ENCODE measurements at places on chromosomes 2 and 18.

DNA sequence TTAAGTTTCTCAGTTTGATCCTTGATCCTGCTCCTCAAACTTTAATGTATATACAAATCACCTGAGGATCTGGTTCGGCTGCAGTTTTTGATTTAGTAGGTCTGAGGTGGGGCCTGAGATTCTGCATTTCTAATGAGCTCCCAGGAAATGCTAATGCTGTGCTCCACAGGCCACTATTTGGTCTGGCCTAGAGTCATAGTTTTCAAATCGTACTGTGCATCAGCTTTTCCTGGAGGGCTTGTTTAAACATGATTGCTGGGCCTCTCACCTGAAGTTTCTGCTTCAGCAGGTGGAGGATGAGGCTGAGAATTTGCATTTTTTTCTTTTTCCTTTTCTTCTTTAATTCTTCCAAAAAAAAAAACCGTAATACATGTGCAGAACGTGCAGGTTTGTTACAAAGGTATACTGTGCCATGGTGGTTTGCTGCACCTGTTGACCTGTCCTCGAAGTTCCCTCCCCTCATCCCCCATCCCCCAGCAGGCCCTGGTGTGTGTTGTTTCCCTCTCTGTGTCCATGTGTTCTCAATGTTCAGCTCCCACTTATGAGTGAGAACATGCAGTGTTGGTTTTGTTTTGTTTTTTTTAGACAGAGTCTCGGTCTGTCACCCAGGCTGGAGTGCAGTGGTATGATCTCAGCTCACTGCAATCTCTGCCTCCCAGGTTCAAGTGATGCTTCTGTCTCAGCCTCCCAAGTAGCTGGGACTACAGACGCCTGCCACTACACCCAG lies 42.2 kb upstream of the CD28 start:
- no peak for DNase-seq

DNA sequence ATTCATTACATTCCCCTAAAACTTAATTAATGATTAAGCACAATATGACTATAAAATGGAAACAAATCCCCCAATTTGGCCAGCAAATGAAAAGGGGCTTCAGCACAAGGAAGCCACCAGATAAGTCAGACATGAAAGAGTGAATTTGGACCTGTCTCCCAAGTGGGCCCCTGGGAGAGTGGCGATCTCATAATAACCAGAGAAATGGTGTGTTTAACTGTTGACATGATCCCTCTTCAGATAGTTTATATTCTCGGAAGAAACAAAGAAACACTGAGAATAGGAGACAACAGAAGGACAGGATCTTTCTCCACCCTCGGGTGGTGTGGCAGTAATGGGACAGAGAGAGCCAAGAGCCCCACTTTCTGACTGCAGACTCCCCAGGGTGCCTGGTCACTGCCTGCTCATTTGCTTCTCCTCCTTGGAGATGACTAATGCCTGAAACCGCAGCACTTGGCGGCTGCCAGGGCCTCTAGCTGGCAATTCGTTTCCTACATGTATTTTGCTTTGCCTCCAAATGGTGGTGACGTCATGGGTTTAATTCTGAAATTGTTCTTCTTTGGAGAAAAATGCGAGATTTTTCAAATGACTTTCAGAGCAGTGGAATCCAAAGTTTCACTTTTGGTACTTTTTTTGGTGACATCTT lies 46.4 kb upstream of the SPP2 start:
- no peak for DNase-seq

- no peak for DNase-seq
These were observed 23.6 kb downstream of the STAT4 start for GRCh38 chr2:191127235-191127634.

- no peak for DNase-seq
These were observed 163.3 kb downstream of the LRRC30 start for GRCh38 chr18:7394050-7394659.

- no peak for DNase-seq
These were observed 125.4 kb downstream of the OSBPL1A start for GRCh38 chr18:24272229-24272525.

GRCh38 chr2:37864217-37864616 lies 60.9 kb upstream of the RMDN2 start:
- DNase-seq = no peak

- DNase-seq = no peak
These were observed 154.9 kb downstream of the MYO3B start for GRCh38 chr2:170332676-170333402.

- DNase-seq = no peak
These were observed 5.5 kb downstream of the ATP6V1B1 start for GRCh38 chr2:70941186-70941585.

GRCh38 chr2:205637320-205637602 lies 45.0 kb upstream of the NRP2 start:
- no peak for DNase-seq

DNA sequence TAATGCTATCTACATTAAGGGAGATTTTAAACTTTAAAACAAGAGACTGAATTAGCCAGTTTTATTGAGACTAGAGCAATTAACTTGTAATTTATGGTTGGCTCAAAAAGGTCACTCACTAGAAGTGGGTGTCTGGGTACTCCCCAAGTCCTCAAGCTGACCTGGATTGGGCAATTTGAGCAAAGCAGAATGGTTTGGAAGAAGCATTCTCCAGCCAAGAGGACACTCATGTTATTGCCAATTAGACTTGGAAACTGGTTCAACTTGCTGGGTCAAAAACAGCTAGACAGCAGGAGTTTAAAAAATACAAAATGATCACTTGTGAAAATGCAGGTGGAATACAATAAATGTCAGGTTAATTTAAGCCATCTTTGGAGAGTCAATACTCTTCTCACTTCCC lies 29.5 kb upstream of the MYO1B start:
- no peak for DNase-seq

DNA sequence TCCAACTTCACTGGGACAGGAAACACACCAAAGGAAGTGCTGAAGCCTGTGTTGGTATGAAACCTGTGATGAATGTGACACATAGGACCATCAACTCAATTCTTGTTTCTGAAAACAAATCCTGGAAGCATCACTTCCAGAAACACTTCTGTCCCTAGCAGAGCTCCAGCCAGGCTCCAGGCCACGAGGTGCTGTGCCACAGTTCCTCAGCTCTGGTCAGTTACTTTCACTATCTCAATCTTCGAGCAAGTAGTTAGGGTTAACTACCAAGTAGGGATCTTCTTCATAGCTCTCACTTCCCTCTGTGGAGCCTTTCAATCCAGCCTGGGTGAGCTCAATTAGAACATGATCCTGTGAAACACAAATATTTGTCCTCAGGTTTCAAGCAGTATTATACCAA lies 3.6 kb upstream of the LCT start:
- DNase-seq = no peak

DNA sequence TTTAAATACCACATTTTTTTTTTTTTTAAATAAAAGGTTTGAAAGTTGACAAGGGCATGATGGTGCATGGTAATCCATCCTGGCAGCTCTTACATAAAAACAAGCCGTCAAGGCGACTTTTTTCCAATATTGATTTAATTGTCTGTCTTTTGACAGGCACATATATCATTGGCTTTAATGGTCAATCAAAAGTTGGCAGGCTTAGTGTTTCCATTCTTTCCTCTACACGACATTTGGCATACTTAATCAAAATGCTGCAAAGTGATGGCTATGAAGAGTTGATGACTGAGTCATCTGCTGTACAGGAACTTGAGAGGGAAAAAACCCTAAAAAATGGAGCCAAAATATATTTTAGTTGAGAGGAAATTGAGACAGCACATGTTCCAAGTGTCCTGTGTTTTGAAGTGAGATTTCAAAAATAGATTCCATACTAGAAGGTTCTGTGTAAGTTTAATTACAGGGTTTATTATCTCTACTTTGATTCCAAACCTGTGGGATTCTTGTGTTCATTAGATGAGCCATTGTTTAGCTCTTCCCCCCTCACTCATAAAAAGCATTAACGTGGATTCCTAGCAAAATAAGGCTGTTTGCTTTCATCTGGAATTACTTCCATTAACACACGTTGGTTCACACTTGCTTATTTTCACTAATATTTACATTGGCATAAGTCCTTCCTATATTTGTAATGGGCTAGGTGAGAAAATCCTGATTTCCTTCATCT lies 3.2 kb downstream of the TSHZ1 start:
- DNase-seq = no peak

GRCh38 chr2:202158796-202159195 lies 79.6 kb downstream of the SUMO1 start:
- no peak for DNase-seq
